ENCODE measurements at places on chromosomes 3 and 15. TPM values are rescaled to one million over a fixed set of nuclear protein-coding genes. Genes with fewer than 3 reads are reported as not detected.

- no peak for DNase-seq
- H3K27ac ChIP-seq, result no peak overlapping the region
- no peaks in the 10 kb centered on the region for H3K4me1 ChIP-seq
- no peaks in the 10 kb centered on the region for H3K36me3 ChIP-seq
- no peaks in the 10 kb centered on the region for H3K27me3 ChIP-seq
- H3K4me3 ChIP-seq, result no peak overlapping the region
Measured at GRCh38 chr3:96039632-96040031, 774.8 kb upstream of the EPHA6 start.

- H3K27me3 ChIP-seq, result no peaks in the 10 kb centered on the region
- DNase-seq, result peak; percentile 7
- no peak overlapping the region for H3K4me3 ChIP-seq
- H3K36me3 ChIP-seq, result no peaks in the 10 kb centered on the region
- no peak overlapping the region for H3K27ac ChIP-seq
Measured at GRCh38 chr15:83854321-83854720, 200.4 kb downstream of the ADAMTSL3 start.

DNA sequence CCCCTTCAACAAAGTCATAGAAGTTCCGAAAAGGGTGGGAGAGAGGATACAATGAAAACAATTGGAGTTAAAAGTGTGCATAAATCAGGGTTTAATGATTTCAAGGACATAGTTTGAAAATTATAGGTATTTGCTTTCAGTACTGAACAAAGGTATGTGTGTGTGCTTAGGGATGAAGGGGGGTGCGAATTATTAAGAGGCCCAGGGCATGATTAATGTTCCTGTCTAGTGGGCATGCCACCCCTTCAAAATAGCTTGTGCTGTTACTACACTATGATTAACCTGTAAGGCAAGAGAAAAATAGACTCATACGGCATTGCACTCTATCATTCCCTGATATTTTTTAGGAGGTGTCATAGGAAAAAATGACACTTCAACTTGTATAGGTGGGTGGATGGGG, 731.6 kb downstream of the NAALADL2 start:
- no peak for DNase-seq
- H3K36me3 ChIP-seq, result no peaks in the 10 kb centered on the region
- no peak overlapping the region for H3K27ac ChIP-seq
- no peaks in the 10 kb centered on the region for H3K4me1 ChIP-seq
- H3K4me3 ChIP-seq, result no peak overlapping the region
- no peaks in the 10 kb centered on the region for H3K27me3 ChIP-seq

DNA sequence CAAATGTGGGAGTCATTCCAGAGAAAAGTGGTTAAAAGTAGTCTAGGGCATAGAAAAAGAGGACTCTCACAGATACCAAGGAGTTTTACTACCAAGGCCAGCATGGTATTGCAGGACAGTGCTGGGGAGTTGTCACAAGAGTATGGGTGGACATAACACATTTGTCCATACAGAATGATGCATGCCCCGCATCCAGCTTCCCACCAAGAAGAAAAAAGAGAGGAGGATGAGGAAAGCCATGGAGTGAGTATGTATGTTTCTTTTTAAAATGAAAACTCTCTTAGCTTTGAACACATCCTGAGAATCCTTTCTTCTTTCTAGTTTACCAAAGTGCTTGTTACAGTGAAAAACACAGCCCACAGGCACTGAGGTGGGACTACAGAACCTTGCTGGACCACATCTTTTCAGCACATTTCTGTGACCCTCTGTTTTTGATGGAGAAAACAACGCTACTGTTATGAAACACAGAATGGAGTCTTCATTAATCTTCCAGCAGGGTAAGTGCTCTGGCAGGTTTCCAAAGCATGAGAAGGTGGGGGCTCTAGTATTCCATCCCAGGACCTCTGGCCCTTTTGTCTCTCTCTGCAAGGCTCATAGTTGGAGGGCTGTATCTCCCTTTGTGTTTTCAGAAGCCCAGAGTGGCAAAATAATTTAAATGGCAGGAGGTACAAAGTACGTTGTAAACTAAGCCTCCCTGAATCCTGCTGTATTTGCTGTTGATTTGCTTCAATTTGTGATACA, 12.7 kb downstream of the NR2E3 start:
- no peaks in the 10 kb centered on the region for H3K36me3 ChIP-seq
- no peak overlapping the region for H3K4me3 ChIP-seq
- DNase-seq, result no peak

GRCh38 chr15:100758555-100758954, 121.1 kb upstream of the ALDH1A3 start:
- no peak for DNase-seq
- H3K4me3 ChIP-seq, result no peak overlapping the region
- H3K27me3 ChIP-seq, result no peaks in the 10 kb centered on the region
- H3K27ac ChIP-seq, result no peak overlapping the region

- H3K36me3 ChIP-seq, result no peaks in the 10 kb centered on the region
- H3K4me1 ChIP-seq, result no peaks in the 10 kb centered on the region
- H3K27me3 ChIP-seq, result no peaks in the 10 kb centered on the region
Measured at GRCh38 chr3:64179249-64179648, 46.0 kb downstream of the PRICKLE2 start.

DNA sequence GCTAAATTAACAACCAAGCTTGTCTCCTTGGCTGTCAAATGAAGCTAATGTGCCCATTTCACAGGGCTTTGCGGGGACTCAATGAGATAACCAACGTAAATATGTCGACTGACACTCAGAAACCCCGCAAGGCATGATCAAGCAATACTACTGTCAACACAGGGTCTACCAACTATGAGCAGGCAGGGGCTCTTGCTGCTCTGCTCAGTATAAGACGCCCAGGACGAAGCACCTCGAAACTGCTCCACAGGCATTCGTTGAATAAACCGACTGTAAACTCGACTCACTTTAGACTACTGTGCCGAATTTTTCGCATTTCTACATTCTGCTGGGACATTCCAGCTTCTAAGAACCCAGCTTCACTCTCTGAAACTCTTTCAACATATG, 55.0 kb downstream of the FEZF2 start:
- H3K4me3 ChIP-seq, result peak overlapping the region; percentile 93
- H3K27me3 ChIP-seq, result no peaks in the 10 kb centered on the region
- peaks cover 3% of the 10 kb centered on the region for H3K4me1 ChIP-seq

DNA sequence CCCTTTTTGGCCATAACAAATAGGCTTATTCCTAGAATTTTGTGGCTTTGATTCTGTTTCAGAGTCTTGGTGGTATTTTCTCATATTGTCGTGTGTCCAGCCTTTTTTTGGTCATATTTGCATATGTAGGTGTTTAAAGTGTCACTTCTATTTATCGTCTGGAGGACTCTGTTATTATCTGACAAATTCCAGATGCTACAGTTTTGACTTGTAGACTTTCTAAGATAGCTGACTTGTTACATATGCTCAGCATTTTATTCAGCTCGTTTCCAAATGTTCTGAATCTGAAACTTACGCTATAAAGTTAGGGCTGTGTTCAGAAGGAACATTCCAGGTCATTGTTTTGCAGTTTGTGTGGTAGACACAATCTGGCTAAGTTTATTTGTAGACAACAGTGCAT, 1.9 kb downstream of the PPP4R2 start:
- peaks cover 2% of the 10 kb centered on the region for H3K4me1 ChIP-seq
- DNase-seq, result no peak
- H3K4me3 ChIP-seq, result peak overlapping the region; percentile 88
- H3K27ac ChIP-seq, result peak overlapping the region; percentile 20

DNA sequence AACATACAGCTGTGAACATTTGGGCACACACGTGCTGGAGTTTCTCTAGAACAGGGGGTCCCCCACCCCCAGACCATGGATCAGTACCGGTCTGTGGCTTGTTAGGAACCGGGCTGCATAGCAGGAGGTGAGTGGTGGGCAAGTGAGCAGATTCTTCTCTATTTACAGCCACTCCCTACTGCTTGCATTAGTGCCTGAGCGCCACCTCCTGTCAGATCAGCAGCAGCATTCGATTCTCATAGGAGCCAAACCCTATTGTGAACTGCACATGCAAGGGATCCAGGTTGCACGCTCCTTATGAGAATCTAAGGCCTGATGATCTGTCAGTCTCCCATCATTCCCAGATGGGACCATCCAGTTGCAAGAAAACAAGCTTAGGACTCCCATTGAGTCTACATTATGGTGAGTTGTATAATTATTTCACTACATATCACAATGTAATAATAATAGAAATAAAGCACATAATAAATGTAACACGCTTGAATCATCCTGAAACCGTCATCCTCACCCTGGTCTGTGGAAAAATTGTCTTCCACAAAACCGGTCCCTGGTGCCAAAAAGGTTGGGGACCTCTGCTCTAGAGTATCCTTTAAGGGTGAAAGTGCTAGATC, 25.8 kb downstream of the CHRM5 start:
- no peaks in the 10 kb centered on the region for H3K4me1 ChIP-seq
- H3K27ac ChIP-seq, result no peak overlapping the region
- H3K4me3 ChIP-seq, result no peak overlapping the region
- no peaks in the 10 kb centered on the region for H3K36me3 ChIP-seq
- peak; percentile 40 for DNase-seq

GRCh38 chr3:184655597-184655996, 56.3 kb downstream of the MAGEF1 start:
- no peaks in the 10 kb centered on the region for H3K27me3 ChIP-seq
- H3K27ac ChIP-seq, result no peak overlapping the region
- no peak overlapping the region for H3K4me3 ChIP-seq
- no peaks in the 10 kb centered on the region for H3K36me3 ChIP-seq
- no peaks in the 10 kb centered on the region for H3K4me1 ChIP-seq

SYNM gene
- 8.6 TPM for total RNA-seq

PARP15 gene
- total RNA-seq, result 0.26 TPM

RTP3 gene
- not detected for total RNA-seq

HIGD2B gene
- total RNA-seq, result 0.26 TPM

HAUS2 gene
- total RNA-seq, result 19.8 TPM

MME gene
- total RNA-seq, result 152 TPM

COL8A1 gene
- total RNA-seq, result 24.7 TPM

ATP10A gene
- total RNA-seq, result 12.7 TPM

MESP2 gene
- total RNA-seq, result 0.99 TPM

TRIM59 gene
- 15.2 TPM for total RNA-seq

GOLGA8G gene
- total RNA-seq, result not detected
